ENCODE measurements at places on chromosomes 3 and 15.

- peaks cover 9% of the 10 kb centered on the region for H3K27me3 ChIP-seq
- H3K4me1 ChIP-seq: no peaks in the 10 kb centered on the region
- no peak for DNase-seq
- H3K27ac ChIP-seq: no peak overlapping the region
Observed at GRCh38 chr15:95168951-95169431, 937.6 kb downstream of the MCTP2 start.

DNA sequence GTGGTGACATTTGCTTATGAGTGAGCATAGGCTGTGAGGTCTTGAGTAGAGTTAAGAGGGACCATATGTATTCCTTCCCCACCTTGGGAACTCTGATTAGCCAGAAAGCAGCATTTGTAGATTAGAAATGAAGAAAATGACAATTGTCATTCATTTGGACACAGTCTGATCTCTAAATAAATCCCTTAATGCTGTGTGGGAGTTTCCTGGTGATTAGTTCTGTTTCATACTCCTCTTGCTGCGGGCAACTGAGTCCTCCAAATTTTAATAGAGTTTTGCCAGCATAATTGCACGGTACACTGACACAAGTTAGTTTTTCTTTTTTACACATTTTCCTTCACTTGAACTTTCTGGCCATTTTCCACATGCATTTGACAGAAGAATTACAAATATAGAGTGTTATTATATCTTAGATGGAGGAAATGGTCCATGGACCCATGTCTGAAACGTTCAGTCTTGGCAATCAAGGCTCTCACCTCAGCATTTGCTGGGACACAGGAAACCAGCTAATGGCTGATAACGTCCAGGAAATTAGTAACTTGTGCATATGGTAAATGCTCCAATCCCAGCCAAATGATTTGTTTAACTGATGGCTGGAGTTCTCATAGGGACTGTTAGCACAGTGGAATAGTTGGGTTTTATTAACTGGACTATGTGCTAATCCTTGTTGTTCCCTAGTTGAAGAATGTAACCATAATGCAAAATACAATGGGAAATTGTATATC is 321.2 kb downstream of the RBMS3 start:
- H3K4me1 ChIP-seq: no peaks in the 10 kb centered on the region
- DNase-seq: no peak
- H3K36me3 ChIP-seq: no peaks in the 10 kb centered on the region
- no peaks in the 10 kb centered on the region for H3K27me3 ChIP-seq
- H3K27ac ChIP-seq: no peak overlapping the region

GRCh38 chr3:101050046-101050445 is 56.8 kb upstream of the ABI3BP start:
- peaks cover 3% of the 10 kb centered on the region for H3K27me3 ChIP-seq
- H3K27ac ChIP-seq: no peak overlapping the region
- no peak for DNase-seq
- no peaks in the 10 kb centered on the region for H3K4me1 ChIP-seq
- no peaks in the 10 kb centered on the region for H3K36me3 ChIP-seq
- no peak overlapping the region for H3K4me3 ChIP-seq

DNA sequence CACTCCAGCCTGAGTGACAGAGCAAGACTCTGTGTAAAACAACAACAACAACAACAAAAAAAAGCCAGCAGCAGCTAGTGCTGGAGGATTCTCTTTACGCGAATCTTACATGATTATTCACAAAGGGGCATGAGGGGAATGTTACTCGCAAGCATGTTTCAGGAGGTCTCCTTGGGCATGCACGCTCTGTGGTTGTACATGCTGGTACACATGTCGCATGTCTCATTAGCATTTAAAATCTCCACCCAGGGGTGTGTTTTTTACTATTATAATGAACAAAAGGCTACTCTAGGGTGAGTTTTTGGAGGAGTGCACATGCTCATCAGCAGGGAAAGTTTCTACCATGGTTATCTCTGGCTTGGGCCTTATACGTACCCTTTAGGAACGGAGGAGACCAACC is 12.7 kb upstream of the PLCH1 start:
- peaks cover 5% of the 10 kb centered on the region for H3K36me3 ChIP-seq
- H3K27me3 ChIP-seq: no peaks in the 10 kb centered on the region
- H3K27ac ChIP-seq: no peak overlapping the region
- H3K4me3 ChIP-seq: no peak overlapping the region
